HS-5 (cell line): ENCODE measurements at places on chromosomes 16 and 17.

GRCh38 chr17:59754552-59754951, 47.1 kb downstream of the VMP1 start:
- peak; percentile 91 for DNase-seq

- no peak for DNase-seq
Observed at GRCh38 chr17:378068-378467, 25.5 kb upstream of the RPH3AL start.

- DNase-seq, result no peak
Observed at GRCh38 chr17:42879596-42879985, 21.0 kb upstream of the G6PC1 start.

DNA sequence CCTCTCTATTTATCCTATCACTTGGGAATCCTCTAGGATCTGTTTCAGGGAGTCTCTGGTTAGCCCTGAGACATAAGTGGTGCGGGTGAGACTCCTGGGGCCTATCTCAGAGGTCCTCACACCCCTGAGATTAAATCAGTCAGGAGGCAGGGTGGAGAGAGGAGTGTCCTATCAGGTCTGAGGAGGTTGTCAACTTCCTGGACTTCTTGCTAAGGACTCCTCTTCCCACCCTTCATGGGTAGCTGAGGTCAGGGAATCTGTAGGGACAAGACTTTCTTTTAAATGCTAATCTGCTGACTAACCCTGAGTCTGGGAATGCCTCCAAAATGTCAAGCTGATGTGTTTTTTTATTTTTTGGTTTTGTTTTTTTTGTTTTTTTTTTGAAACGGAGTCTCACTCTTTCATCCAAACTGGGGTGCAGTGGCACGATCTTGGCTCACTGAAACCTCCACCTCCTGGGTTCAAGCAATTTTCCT, 6.6 kb upstream of the ARMC5 start:
- DNase-seq, result peak; percentile 82

DNA sequence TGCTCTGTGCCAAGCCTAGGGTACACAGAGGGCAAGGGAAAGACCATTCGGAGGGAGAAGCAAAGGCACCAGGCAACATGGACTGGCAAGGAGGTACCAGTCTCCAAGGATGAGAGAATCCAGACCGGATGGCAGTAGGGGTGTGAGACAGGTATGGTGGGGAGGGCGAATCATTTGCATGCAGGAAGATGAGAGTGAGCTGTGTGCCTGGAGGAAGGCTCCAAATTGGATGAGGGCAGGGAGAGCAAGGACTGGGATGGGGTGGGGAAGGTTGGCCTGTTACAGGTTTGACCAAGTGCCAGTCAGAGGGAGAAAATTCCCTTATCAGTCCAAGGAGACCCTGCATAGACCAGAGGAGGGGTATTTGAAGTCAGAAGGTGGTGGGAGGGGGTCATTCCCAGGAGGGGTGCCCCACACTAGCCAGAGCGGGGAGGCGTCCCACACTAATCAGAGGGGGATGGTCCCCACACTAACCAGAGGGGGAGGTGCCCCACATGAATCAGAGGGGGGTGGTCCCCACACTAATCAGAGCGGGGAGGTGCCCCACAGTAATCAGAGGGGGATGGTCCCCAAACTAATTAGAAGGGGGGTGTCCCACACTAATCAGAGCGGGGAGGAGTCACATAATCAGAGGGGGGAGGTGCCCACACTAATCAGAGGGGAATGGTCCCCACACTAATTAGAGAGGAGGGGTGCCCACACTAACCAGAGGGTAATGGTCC, 737 bp downstream of the CANT1 start:
- DNase-seq, result no peak

DNA sequence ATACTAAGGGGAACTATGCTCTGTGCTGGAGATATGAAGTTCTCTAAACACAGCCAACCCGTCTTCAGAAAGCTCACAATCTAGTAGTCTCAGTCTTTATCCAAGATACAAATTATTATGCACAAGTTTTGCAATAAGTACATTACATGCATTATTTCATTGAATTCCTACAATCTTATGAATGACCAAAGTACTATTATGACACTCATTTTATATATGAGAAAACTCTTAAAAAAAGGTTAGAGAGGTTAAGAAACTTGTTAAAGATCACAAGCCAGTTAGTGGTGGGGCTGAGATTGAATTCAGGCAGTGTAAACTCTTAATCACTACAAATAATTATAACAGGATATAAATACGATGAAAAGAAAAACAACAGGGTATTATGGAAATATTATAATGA, 4.7 kb upstream of the BRIP1 start:
- DNase-seq, result no peak

DNA sequence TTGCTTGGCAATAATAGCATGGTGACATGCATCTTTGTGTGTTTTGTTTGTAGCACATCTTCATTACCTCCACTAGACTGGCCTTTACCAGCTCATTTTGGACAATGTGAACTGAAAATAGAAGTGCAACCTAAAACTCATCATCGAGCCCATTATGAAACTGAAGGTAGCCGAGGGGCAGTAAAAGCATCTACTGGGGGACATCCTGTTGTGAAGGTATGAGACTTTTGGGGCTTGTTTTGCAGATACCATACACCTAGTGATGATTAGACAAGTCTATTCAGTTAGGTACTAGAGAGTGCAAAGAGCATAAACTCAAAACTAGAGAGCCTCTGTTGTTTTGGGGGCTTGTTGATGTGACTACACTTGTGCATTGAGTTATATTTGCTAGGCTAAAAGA, 41.2 kb downstream of the NFATC3 start:
- no peak for DNase-seq

GRCh38 chr16:75614066-75614897, 8.8 kb downstream of the ADAT1 start:
- no peak for DNase-seq

DNA sequence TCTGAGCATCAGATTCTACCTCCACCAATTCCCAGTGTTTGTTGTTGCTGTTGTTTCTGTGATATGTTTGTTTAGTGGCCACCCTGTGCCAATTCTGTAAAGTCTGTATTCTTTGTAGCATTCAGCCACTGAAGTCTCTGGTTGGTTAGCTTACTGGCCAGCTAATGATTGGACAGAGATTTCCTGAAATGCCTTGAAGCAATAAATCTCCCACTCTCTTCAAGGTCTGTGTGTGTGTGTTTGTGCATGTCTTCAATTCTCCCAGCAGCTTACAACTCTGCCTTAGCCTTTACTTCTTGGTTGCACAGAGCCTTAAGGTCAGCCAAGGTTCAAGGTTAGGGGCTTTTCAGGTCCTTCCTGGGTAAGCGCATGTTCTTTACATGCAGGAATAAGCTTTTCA, 38.2 kb downstream of the PRPSAP2 start:
- no peak for DNase-seq
